Right forelimb (tissue), 1 donor: ENCODE measurements at places on chromosomes 7 and 10.

DNA sequence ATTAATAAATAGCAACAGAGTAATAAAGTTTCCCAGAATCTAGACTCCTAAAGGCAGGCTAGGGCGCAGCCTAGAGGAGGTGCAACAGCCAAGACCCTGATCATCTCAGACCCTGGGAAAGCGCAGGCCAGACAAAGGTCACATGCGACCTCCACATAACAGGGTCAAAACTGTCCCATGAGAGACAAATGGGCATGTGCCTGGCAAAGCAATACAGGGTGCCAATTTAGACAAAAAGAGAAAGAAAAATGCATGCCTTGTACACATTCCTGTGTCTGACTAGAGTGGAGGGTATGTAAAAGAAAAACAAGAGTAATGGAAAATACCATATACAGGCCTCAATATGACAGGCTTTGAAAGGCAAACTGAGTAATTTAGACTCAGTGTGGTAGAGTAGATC is 22.2 kb downstream of the MPP7 start:
- DNase-seq = no peak

DNA sequence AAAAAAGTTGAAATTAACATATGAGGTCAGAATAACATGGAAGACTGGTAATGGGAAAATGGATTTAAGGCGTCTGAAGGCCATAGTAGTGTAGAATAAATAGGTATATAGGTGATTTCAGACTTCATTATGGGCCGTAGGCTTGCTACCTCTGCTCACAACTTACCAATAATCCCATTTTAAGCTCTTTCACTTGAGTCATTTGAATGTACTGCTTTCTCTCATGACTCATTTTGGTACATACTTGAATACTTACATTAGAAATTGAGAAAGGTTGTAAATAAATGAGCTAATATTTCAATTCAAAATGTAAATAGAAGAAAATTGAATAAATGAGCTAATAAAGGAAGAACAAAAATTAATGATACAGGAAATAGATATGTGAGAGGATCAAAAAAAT is 42.2 kb upstream of the NEUROD6 start:
- DNase-seq = no peak

DNA sequence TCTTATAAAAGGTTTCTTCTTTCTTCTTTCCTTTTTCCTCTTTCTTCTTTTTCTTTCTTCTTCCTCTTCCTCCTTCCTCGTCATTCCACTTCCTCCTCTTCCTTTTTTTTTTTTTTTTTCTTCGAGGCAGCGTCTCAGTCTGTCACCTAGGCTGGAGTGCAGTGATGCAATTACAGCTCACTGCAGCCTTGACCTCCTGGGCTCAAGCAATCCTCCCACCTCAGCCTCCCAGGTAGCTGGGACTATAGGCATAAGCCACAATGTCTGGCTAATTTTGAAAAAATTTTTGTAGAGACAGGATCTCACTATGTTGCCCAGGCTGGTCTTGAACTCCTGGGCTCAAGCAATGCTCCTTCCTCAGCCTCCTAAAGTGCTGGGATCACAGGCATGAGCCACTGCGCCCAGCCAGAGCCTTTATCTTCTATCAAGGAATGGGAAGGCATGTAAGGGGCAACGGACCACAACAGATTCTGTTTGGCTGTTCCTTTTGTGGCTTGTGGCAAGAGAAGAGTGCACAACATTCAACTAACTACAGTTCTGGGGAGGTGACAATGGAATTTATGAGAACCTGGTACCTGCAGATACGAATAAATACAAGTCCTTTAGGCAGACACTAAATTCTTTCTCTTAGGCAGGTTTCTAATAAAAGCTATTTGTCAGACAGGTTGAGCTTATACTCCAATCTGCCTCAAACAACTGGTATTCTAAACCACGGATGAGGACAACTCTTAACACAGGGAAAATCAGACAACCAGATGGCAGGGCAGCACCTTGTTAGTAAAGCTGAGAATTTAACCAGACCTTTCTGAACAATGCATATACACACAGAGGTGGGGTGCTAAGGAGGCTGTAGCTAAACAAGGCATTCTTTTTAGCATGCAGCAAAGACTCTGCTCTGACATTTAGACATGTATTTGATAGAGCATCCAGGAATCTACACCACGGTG is 100.3 kb downstream of the DOCK4 start:
- no peak for DNase-seq

GRCh38 chr7:43612599-43613589 is 30.0 kb downstream of the STK17A start:
- no peak for DNase-seq
